ENCODE measurements at places on chromosomes 7 and 10. TPM values are rescaled to one million over a fixed set of nuclear protein-coding genes. Genes with fewer than 3 reads are reported as not detected.

DNA sequence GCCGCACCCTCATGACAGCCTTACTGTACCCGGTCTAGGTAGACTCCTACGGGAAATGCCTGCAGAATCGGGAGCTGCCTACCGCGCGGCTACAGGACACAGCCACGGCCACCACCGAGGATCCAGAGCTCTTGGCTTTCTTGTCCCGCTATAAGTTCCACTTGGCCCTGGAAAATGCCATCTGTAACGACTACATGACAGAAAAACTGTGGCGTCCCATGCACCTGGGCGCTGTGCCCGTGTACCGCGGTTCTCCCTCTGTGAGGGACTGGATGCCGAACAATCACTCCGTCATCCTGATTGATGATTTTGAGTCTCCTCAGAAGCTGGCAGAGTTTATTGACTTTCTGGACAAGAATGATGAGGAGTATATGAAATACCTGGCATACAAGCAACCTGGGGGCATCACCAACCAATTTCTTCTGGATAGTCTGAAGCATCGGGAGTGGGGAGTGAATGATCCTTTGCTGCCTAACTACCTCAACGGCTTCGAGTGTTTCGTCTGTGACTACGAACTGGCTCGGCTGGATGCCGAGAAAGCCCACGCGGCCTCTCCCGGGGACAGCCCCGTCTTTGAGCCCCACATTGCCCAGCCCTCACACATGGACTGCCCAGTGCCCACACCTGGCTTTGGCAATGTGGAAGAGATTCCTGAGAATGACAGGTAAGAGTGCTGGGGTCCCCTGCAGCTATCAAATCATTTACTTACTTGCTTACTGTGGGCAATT, 8.5 kb upstream of the CHCHD1 start:
- no peak for DNase-seq

DNA sequence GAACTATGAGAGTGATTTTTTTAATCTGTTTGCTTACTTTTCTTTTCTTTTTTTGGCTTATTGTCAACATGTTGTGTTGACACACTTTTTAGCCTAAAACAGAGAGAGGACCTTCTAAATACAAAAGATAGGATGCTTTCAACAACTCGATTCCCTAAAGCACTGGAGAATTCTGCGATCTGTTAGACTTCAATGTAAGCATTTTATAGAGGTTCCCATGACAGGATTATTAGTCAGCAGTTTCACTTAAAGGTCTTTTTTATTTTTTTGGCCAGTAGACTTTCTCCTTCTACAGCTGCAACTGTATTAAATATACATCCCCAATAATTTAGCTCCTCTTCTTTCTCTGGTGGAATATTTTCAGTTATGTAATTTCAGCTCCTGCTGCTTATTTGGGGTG, 12.7 kb upstream of the NRP1 start:
- DNase-seq = peak; percentile 57

DNA sequence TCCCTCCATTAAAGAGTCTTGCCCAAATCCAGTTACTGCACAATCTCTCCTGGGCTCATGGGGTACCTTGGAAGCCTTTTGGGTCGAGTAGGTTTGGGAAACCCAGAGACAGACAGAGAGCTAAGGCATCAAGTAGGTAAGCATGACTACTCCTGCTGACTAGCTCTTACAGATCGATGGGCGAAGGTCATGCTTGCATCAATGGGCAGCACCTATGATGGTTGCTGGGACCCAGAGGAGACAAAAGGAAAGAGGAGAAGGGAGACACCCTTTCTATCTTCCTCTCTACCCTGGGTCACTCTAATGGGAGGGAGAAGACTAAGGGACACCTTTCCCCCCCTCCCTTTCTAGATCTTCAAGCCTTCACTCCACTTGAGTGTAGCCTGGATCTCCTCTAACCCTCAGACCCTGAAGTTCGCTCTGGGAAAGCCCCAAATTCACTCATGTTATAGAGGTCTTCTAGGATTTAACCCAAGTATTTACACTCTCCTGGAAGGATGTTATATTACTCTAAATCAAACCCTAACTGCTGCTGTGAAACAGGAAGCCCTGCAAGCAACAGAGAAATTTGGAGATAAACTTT, 31.6 kb upstream of the ZNF746 start:
- DNase-seq = no peak

- no peak for DNase-seq
Observed at GRCh38 chr7:158447506-158448171, 140.0 kb downstream of the PTPRN2 start.

DNA sequence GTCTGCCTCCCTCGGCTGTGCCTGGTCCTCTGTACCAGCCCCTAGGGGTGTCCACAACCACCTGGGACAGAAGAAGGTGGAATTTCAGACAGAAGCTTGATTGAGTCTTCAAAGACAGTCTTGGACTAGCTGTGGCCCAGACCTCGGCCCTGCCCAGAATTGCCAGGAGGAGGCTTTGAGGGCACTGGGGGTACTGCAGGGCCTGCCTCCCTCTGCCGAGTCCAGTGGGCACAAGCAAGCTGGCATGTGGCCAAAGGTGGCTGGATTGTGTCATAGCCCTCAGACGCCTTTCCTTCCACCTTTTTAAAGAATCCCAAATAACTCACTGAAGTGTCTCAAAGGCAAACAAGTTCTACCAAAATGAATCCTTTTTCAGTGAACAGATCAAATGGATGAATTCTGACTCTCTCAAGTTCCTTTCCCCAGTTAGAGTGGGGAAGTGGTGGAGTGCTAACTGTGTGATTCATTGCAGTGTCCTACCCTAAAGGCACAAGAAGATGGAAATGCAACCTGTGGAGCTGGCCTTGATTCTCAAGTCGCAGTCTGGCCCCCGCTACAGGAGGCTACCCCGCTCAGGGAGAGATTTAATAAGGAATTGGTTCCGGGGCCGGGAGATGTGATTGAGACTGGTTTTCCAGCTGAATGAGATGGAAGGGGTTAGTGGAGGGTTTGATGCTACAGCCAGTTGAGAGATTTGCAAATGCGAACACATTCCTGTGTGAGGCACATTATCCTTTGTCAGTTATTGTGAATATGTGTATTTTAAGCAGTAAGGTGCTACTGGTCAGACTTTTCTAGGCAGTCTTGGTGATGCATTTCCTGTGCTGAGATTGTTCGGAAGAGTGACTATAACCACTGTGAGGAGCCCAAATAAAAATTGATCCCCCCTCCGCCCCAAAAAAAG, 28.8 kb upstream of the SLC26A4 start:
- no peak for DNase-seq

- DNase-seq = no peak
Observed at GRCh38 chr10:117418121-117418520, 42.9 kb upstream of the PDZD8 start.

GRCh38 chr7:152859781-152860191, 100.2 kb downstream of the ACTR3B start:
- DNase-seq = no peak

PILRA gene
- total RNA-seq = 40.9 TPM

TFR2 gene
- total RNA-seq = 1.7 TPM

NEBL gene
- total RNA-seq = 74.7 TPM

CALHM2 gene
- 11.7 TPM for total RNA-seq
